GM13977 (cell line): ENCODE measurements at places on chromosomes 3 and 15.

GRCh38 chr3:177948716-177949425 lies 587.4 kb upstream of the KCNMB2 start:
- no peak for DNase-seq

DNA sequence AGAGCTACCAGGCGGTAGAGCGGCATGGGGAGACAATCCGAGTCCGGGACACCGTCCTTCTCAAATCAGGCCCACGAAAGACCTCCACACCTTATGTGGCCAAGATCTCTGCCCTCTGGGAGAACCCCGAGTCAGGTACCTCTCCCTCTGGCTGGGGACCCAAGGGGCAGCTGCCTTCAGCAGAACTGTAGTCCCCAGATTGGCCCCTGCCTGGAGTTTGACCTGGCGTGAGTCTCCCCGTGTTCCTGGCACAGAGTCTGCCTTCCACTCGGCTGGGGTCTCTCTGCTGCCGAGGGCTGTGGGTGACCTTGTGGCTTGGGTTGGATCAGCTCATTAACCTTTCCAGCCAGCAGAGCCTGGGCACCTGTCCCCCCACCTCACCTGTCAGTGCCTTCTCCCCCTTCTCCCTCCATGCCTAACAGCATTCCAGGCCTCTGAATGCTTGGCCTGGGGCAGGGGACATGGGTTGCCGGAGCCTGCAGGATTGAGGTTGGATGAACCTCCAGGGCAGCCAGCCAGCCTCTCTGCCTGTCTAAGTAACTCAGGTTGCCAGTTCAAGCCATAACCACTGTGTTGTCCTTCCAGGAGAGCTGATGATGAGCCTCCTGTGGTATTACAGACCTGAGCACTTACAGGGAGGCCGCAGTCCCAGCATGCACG lies 6.8 kb upstream of the CHST14 start:
- no peak for DNase-seq

DNA sequence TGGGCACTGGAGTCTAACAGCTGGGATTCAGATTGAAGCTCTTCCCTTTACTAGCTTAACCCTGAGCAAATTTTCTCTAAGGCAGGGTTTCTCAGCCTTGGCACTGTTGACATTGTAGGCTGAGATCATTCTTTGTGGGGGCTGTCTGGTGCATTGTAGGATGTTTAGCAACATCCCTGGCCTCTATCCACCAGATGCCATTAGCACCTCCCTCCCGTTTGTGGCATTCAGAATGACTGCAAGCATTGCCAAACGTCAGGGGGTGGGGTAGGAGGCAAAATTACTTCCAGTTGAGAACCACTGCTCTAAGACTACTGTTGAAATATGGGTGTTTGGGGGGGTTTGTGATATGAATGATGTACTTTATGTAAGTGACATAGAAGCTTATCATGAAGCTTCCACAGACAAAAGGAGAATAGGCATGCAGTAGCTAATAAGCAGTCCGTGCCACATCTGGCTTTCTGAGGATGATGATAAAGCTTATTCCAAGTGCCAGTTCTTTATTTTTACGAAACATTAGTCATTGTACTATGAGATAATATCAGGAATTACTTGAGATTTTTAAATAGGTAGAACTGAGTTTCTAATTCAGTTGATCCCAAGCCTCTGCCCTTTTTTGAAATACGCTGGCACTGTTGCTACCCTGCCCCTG lies 39.3 kb downstream of the NKIRAS1 start:
- no peak for DNase-seq

GRCh38 chr3:60160111-60160821 lies 1091.0 kb downstream of the FHIT start:
- DNase-seq: no peak

DNA sequence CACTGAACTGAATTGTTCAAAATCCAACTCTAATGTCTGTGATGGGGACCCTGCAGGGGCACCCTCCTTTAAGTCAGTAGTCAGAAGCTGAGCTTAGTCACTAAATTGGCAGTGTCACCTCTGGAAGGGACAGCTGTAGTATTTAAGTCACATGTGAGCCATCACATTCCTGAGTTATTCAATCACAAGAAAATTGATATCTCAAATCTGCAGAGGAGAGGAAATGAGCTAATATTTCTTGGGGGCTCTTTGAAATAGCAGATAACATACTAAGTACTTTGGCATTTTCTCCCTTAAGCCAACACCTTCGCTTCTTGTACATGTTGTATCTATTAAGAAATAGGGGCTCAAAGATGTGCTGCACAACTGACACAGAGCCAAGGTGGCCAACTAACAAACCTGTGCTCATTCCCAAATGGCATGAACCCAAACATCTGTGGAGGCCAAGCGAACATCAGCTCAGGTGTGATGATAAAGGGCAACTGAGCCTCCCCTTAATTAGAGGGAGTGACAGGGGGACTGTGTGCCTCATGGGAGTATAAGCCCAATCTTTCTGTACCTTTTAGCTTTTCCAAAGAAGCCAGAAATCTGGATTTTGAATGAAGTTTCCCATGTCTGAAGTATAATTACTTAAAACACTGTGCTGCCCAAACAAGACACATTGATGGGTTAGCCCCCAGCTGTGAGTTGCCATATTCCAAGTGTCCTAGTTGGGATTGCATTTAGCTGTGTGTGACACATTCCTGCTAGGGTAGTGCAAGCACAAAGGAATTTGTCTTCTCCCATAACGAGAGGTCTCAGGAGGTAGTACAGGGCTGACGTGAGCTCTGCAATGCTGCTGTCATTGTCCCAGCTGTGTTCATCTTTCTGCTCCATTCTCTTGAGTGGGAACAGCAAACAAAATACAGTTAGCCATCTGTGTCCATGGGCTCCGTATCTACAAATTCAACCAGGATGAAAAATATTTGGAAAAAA lies 63.3 kb downstream of the ABHD5 start:
- DNase-seq: no peak

- DNase-seq: no peak
These were observed 12.7 kb downstream of the GPR156 start for GRCh38 chr3:120272286-120272685.

DNA sequence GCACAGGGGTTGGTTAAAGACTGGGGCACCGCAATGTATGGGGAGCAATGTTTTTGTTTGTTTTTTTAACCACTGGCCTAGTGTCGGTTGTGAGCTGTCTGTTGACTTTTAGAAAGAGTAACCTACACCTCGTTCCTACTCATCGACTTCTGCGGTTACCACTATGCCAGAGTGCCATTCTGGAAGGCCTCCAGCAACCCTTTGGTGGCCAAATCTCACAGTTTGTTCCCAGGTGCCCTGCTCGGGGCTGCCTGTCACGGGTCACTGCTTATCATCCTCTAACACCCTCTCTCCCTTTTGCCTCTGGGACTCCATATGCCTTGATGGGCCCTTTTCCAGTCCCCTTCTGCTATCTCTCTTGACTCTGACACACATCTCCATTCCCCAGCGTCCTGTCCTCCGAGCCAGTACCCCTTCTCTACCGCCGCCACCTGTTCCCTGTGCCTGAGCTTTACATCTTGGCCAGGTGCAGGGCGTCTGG lies 290.4 kb upstream of the C2CD4B start:
- no peak for DNase-seq

- no peak for DNase-seq
These were observed 40.0 kb upstream of the OR5H6 start for GRCh38 chr3:98223907-98224672.

DNA sequence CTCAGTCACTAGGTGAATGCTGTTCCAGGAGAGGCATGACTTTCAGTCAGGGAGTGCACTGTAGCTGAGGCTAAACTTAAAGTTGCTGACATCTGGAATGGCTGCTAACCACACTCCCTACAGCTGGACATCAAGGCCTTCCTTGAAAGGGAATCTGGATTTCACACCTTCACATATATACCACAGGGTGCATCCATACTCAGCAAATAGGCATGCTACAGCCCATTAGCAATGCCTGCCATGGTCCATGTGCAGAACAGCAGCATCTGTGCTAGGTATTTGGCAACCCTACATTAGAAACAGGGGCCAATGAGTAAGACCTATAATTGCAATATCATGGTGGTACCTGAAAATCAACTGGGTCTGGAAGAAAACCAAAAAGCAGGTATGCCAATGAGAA lies 74.8 kb downstream of the SNTN start:
- DNase-seq: no peak

- DNase-seq: no peak
These were observed 68.1 kb upstream of the CTNNB1 start for GRCh38 chr3:41131224-41131623.

DNA sequence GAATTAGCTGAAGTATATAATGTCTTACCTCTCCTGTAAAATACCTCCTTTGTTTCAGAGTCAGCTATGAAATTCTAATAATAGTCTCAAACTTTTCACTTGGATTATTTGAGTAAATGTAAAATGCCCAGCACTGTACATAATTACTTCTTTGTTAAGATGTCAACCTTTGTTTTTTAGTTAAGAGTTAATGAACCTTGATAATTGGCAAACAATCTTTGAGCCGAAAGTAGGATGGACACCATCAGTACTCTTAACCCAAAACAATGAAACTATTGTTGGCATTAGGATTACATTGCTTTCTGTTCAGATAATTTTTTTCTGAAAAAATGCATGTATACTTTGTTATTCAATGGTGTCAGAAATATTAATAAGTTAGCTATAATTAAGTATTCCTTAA lies 3.0 kb upstream of the NECTIN3 start:
- DNase-seq: no peak

- DNase-seq: no peak
These were observed 229.3 kb downstream of the MINAR1 start for GRCh38 chr15:79661411-79661810.

- DNase-seq: no peak
These were observed 7.4 kb upstream of the TBC1D5 start for GRCh38 chr3:17749705-17750293.

DNA sequence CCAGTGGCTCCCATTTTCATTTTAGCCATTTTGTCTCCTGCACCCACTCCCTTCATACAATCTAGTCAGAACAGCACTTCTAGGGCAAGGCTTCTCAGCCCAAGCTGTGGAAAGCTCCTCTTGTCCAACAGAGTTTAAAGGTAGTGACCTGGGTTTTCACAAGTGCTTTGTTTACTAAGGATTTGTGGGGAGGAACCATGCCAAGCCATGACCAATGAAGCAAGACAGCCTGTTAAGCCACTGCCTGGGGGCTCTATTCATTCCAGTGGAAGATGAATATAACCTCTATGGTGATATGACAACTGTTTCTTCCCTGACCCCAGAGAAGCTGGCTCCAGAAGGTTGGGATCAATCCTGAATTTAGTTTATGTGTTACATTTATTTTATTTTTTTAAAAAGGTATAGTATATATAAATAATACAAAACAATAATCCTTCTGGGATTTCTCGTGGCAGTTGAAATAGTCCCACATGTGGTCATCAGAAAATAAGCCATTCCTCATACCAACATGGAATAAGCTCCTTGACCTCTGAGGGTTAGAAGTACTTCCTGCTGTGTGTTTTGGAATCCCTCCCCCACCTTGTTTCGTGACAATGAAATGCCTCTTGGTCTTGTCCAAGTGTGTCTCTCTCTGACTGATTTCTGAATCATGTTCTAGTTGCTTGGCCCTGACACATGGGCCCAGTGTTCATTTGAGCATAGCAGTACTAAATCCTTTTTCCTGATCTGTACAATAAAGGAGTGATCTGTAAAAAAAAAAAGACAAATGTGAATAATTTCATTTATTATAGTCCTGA lies 13.3 kb upstream of the THUMPD3 start:
- no peak for DNase-seq
